WTC11 (cell line): ENCODE measurements at places on chromosomes 1 and 21.

DNA sequence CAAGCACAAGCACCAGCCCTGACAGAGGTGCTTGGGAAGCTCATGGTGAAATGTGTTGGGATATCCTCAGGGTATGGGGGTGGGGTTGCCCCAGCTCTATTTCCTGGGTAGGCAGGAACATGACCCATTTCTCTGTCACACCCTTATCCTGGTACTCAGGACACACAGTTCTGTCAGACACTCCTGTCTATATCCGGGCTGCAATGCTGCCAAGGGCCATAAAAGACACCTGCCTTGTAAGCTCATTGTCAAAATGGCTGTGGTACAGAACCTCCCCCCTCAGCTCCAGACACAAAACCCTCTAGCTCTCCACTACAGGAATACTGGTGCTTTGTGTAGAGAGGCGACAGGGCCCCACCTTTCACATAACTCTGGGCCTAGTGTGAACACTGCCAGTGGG is 636.7 kb downstream of the PLA2G4A start:
- H3K27ac ChIP-seq, result no peak overlapping the region
- H3K36me3 ChIP-seq, result peaks cover 23% of the 10 kb centered on the region
- peaks cover 38% of the 10 kb centered on the region for H3K4me1 ChIP-seq
- no peak for DNase-seq

- no peaks in the 10 kb centered on the region for H3K36me3 ChIP-seq
- peaks cover 13% of the 10 kb centered on the region for H3K4me1 ChIP-seq
- H3K27me3 ChIP-seq, result peaks cover 7% of the 10 kb centered on the region
- H3K4me3 ChIP-seq, result no peak overlapping the region
Measured at GRCh38 chr1:11645670-11646265, 8.5 kb downstream of the FBXO2 start.

GRCh38 chr1:228216371-228217320 is 8.8 kb downstream of the OBSCN start:
- DNase-seq, result no peak
- no peaks in the 10 kb centered on the region; the same call in 1 of the 2 replicates for H3K27me3 ChIP-seq
- no peak overlapping the region for H3K27ac ChIP-seq
- peaks cover 3% of the 10 kb centered on the region; the same call in 1 of the 2 replicates for H3K4me1 ChIP-seq
- H3K36me3 ChIP-seq, result peaks cover 40% of the 10 kb centered on the region

DNA sequence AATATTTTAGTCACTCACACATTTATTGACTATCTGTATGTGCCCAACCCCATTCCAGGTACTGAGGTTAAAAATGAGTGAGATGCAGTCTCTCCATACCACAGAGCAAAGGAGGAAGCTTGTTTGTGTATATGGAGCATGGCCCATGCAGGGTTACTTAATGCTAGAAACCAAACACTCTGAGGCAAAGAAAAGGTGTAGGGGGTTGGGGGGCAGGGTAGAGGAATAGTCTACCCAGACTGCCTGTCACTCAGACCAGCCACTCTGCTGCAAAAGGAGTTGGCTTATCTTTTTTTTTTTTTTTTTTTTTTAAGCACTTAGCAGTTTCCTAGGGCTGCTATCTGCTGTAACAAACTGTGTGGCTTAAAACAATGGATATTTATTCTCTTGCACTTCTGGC is 19.8 kb downstream of the PGM1 start:
- DNase-seq, result no peak
- peaks cover 40% of the 10 kb centered on the region for H3K4me1 ChIP-seq
- H3K27me3 ChIP-seq, result no peaks in the 10 kb centered on the region
- H3K27ac ChIP-seq, result no peak overlapping the region; the same call in 1 of the 2 replicates

DNA sequence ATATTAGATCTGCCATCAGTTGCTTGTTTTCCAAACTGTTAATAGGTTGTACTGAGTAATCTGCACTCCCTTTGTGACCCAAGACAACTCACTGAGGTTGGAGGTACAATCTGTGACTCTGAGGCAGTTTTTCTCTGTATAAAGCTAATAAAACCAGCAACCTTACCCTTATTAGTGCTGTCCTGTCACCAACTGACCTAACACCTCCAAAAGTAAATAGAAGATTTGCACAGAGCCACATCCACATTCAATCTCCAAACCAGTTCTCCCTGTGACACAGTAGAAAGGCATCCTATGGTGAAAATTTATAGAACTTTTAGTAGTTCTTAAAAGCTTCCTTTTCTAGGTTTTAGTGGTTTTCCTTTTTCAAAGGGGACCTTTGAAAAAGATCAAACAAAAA is 140.4 kb upstream of the ADGRL2 start:
- H3K27me3 ChIP-seq, result no peaks in the 10 kb centered on the region
- H3K4me1 ChIP-seq, result peaks cover 49% of the 10 kb centered on the region
- H3K27ac ChIP-seq, result no peak overlapping the region

GRCh38 chr1:235974616-235975015 is 90.3 kb downstream of the NID1 start:
- H3K36me3 ChIP-seq, result peaks cover 31% of the 10 kb centered on the region
- DNase-seq, result no peak
- no peaks in the 10 kb centered on the region for H3K27me3 ChIP-seq
- H3K27ac ChIP-seq, result no peak overlapping the region
- H3K4me1 ChIP-seq, result peaks cover 8% of the 10 kb centered on the region

DNA sequence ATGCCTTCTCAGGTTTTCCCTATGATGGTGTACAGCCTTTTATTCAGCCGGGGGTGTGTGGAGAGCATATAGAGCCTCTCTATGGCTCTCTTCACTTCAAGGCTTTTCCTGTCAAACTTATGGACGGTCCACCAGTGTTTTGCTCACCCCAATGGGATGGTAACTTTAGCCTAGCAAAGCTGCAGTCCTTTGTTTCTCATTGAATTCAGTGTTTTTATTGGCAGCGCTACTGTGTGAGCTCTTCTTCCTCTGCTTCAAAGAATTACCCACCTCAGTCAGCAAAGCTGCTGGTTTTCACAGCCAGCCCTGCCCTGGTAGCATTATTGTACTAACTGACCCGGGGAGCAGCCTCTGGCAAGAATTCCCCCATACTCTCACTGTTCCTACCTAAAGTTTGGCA is 145.3 kb upstream of the RRP15 start:
- H3K27me3 ChIP-seq, result no peaks in the 10 kb centered on the region
- no peak for DNase-seq
- H3K36me3 ChIP-seq, result no peaks in the 10 kb centered on the region
- H3K4me1 ChIP-seq, result no peaks in the 10 kb centered on the region
- H3K4me3 ChIP-seq, result no peak overlapping the region
- no peak overlapping the region for H3K27ac ChIP-seq

DNA sequence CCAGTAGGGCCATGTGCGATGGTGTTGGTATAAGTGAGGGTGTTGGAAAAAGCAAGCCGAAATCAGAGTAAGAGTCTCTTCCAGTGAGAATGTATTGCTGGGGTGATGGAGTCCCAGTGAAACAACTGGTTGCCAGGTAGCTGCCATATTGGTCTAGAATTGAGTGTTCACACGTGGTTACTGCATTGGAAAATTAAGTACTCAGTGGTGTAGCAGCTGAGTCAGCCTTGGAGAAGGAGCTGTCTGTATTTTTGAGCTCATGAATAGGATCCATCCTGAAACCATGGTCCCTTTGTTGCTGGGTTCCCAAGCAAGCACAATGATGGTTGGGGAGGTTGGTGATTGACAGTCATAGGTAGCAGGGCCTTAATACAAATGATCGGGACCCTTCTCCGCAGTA is 235.3 kb downstream of the DYRK1A start:
- no peaks in the 10 kb centered on the region for H3K27me3 ChIP-seq
- no peak overlapping the region for H3K4me3 ChIP-seq
- H3K4me1 ChIP-seq, result no peaks in the 10 kb centered on the region

GRCh38 chr21:32955311-32956060 is 70.2 kb upstream of the OLIG2 start:
- H3K36me3 ChIP-seq, result no peaks in the 10 kb centered on the region
- no peaks in the 10 kb centered on the region; the same call in none of the 2 replicates for H3K27me3 ChIP-seq
- DNase-seq, result no peak
- H3K4me1 ChIP-seq, result peaks cover 74% of the 10 kb centered on the region

GRCh38 chr1:67890857-67891256 is 57.6 kb upstream of the GNG12 start:
- DNase-seq, result no peak
- no peaks in the 10 kb centered on the region for H3K27me3 ChIP-seq

- H3K4me3 ChIP-seq, result peak overlapping the region; percentile 72
- no peak overlapping the region for H3K27ac ChIP-seq
- H3K36me3 ChIP-seq, result no peaks in the 10 kb centered on the region
- peaks cover 41% of the 10 kb centered on the region for H3K27me3 ChIP-seq
Measured at GRCh38 chr1:180912211-180912800, 391 bp upstream of the KIAA1614 start.
